ENCODE measurements at places on chromosomes 11 and 22.

DNA sequence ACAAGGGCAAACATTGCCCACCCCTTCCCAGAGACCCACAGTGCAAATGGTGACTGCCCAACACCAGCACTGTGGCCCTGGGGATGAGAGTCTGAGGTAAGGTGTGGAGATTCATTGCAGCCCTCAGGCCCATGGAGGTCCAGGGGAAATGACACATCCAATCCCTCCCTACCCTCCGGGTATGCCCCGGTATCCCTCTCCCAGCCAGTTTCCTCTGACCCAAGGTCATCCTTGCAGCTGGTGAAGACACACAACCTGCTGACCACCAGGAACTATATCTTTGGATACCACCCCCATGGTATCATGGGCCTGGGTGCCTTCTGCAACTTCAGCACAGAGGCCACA is 18.9 kb upstream of the UVRAG start:
- DNase-seq, result no peak

DNA sequence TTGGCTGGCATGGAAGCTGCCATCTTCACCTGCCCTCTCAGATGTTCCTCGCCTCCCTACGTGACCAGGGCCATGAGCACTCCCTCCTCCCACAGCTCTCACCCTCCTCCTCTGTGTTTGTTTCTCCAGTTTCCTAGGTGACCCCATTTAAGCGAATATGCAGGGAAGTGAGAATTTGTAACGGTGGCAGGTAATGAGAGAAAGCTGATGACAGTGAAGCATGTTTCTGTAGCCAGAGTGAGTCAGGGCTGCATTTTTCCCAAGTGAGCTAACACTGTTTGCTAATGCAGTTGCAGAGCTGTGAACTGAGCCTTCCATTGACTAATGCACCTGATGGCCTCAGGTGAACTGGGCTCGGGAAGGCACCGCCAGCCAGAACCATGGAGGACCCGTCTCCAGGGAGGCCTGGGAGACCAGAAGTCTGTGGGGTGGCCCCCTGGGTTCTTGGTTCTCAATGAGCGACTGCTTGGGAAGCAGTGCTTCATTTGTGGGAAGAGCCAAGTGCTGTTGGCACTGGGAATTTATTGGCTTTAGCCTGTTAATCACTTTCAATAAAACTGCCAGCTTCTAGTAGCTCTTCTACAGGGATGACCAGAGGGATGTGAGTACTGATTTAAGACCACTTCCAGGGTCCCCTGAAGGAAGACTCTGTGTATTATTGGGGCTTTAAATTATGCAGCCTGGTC is 64.5 kb downstream of the BARX2 start:
- DNase-seq, result no peak

- no peak for DNase-seq
Observed at GRCh38 chr11:112285841-112286311, 25.2 kb upstream of the PLET1 start.

DNA sequence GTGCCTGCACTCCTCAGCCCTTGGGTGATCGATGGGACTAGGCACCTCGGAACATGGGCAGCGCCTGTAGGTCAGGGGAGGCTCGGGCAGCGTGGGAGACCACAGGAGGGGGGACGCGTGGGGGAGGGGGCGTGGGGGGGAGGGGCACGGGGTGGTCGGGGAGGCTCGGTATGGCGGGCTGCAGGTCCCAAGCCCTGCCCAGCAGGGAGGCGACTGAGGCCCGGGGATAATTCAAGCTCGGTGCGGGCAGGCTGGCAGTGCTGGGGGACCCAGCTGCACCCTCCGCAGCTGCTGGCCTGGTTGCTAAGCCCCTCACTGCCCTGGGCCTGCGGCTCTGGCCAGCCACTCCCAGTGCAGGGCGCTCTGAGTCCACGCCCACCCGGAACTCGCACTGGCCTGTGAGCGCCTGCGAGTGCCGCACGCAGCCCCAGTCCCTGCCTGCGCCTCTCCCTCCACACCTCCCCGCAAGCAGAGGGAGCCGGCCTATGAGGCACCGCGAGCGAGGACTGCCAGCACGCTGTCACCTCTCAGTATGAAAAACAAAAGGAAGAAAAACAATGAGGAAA is 1698.3 kb upstream of the RAG2 start:
- DNase-seq, result no peak

DNA sequence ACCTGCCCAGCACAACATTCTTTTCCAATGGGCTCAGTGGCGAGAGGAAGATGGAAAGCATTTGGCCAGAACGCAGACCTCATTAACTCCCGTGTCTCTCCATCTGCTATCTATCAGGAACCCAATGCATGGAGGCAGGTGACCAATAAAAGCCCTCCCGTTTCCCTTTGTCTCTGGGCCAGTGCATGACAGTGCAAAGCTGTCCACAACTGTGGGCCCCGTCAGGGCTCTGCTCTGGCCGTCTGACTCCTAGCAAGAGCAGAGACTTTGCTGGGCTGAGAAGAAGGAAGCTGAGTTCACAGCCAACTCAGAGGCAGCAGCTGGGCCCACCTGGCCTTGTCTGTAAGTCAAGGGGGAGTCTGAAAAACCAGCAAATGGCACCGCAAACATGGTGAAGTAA is 177.8 kb downstream of the TENM4 start:
- DNase-seq, result no peak

GRCh38 chr11:118924591-118925585 is 838 bp downstream of the BCL9L start:
- no peak for DNase-seq

- no peak for DNase-seq
Observed at GRCh38 chr22:41050883-41051282, 41.5 kb upstream of the EP300 start.

GRCh38 chr11:37322333-37323194 is 724.5 kb upstream of the RAG2 start:
- DNase-seq, result no peak

DNA sequence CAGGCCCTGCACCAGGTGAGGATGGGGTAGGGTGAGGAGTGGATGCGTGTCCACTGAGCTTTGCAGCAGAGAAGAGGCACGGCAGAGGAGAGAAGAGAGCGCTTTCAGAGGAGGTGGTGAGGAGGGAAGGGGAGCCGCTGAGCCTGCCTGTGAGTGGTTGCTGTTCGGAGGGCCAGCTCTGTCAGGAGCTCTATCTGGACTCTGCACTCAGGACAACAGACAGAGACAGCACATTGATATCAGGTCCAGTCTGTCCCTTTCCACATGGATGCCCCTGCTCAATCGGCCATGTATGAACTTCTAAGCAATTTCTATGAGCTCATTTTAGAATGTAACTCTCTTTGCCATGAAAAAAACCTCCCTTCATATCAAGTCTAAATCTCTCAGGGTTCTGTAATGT is 158.6 kb downstream of the KIRREL3 start:
- DNase-seq, result no peak

GRCh38 chr11:81772166-81772565 is 961.5 kb downstream of the FAM181B start:
- no peak for DNase-seq

GRCh38 chr11:98101329-98101728 is 919.4 kb upstream of the CNTN5 start:
- no peak for DNase-seq

DNA sequence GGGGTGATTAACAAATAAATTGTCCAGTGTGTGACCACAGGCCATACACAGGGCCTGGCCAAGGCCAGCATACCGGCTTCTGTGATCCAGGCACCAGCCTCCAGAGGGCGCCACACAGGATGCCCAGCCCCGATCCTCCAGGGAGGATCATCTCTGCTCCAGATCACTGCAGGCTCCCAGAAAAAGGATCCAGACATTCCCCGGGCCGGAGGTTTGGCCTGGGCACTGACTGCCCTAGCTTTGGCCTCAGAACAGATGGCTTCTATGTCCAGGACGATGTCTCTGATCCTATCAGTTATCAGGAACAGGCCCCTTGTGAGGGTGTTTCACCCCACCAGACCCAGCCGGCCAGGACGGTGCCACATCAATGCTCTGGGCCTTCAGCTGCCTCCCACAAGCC is 74.5 kb upstream of the LMO1 start:
- no peak for DNase-seq

GRCh38 chr11:116072133-116072532 is 567.9 kb upstream of the CADM1 start:
- DNase-seq, result no peak

DNA sequence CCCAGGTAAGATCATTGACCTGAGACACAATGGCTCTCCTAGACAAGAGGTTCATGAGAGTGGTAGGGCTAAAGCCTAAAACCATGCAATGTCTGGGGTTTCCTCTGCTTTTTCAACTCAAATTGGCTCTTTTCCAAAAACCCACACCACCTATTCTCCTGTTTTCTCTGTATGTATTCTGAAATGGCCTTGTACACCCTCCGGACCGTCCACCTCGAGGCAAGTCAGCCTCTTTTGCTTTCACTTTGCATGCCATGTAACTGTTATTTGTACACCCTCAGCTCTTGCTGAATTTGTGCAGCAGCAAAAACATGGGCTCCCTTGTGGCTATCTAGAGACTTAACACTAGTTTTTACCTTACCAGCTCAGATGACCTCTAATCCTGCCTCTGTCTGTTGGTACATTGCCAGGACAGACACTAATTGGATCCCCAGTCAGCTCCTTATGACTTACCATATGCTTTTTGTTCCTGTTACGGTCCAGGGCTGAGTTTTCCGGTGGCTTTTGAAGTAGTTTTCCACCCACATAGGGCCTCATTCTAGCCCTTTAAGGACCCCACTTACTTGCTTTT is 288.0 kb downstream of the SBF2 start:
- no peak for DNase-seq

DNA sequence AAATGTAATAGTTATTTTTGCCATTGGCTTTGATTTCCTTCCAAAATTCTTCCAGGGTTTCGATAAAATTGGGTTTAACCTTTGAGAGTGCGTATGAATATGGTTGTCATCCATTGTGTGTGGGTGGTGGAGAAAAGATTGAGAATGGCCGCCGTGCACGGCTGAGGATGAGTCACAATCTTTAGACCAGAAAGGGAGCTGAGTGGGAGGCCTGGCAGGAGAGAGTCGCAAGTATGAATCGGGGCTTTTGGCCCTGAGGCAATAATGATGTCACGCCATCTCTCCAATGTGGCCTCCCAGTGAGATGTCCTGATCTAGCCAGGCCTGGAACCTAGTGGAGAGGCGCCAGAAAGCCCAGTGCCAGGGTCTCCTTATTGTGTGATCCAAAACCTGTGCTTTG is 33.1 kb upstream of the SMPD1 start:
- DNase-seq, result no peak

DNA sequence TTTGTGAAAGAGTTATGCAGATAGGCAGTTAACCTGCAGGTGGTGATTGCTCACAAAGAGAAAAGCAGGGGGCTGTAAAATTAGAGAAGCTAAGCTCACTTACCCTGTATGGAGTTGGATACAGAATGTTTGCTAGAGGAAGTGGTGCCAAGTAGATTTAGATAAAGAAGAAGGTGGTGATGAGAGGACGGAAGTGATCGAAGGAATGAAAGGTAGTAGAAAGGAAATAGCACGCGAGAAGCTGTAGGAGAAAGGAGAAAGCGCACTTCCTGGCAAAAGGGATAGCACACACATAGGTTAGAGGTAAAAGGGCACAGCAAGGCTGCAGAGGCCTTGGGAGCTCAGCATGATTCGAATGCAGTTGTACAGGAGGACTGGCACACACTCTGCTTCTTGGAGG is 87.3 kb upstream of the CTSC start:
- no peak for DNase-seq

DNA sequence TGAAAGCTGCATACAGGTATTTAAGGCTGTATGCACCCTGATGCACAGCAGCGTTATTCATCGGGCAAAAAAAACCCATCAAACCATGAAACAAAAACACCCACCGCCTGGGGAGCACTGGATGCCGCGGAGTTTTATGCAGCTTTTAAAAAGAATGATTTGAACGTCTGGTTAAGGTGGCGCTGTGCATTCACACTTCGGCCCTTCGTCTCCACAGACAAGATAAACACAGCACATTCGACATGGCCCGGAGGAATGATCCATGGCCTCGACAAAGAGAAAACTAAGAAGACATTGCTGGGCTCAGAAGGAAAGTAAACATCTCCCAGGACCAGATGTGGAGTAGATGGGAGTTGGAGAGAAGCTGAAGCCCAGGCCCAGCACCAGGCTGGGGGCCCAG is 40.8 kb upstream of the GAL start:
- DNase-seq, result no peak

GRCh38 chr11:65003282-65003681 is 6.5 kb upstream of the BATF2 start:
- DNase-seq, result no peak

DNA sequence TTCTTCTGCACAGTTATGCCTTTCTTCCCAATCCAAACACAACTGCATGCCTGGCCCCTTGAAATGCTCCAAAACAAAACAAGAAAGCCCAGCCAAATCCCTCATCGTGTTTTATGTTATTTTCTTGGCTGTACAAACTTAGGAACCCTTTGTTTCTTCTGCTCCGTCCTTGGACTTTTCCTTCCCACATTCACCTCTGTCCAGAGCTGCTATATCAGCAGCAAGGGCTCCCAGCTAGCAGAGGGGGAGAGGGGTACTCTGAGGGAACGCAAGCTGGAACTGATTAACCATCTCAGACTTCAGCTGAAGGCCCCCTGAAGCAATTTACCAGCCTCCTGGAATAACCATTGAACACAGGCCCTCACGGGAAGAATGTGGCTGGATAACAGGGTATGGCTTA is 214.7 kb downstream of the TENM4 start:
- DNase-seq, result no peak

DNA sequence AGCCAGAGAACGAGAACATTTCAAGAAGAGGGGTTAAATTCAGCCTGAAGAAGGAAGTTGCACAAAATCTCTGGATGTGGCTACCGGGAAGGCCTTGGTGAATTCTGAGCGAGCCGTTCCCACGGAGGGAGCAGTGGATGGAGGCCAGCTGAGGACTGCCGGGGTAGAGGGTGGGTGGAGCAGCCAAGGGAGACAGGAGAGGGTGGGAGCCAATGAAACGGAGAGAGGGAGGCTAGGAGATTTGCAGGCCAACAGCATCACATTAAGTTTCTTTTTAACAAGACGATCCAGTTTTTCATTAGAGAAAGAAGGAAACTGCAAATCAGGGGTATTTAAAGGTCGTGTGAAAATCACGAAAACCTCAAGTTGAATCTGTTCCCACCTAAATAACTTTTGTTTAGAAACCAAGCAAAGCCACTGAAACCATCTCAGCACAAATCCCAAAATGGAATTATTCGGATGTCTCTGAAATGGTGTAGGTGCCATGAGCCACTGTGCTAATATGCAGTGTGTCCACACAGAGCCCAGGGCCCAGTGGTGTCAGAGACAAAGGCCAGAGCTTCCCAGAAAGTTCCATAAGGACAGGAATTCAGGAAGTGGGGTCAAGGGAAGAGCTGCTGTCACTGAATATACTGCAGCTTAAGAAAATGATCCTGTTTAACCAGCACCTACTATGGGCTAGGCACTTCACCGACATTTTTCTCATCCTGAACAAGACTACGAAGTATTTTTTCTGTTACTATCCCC is 59.7 kb upstream of the SLC35C1 start:
- no peak for DNase-seq

GRCh38 chr11:106231591-106231990 is 154.1 kb downstream of the AASDHPPT start:
- no peak for DNase-seq
